ENCODE measurements at places on chromosomes 6 and 20.

DNA sequence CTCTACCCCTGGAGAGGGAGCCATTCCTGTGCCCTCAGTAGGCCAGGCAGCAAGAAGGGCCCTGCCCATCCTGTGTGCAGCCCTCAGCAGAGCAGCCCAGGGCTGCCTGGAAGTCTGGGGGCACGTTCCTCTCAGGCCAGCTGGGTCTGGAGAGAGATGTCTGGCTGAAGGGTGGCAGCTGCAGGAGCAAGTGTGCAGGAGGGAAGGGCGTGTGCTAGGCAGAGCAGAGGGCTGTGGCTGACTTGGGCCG, 62.7 kb downstream of the NOL4L start:
- no peak for DNase-seq

- DNase-seq, result no peak
Measured at GRCh38 chr20:1949347-1950100, 44.3 kb downstream of the PDYN start.

- no peak for DNase-seq
Measured at GRCh38 chr6:103107985-103108384, 1714.5 kb downstream of the GRIK2 start.

GRCh38 chr6:34334796-34335416, 57.6 kb downstream of the NUDT3 start:
- no peak for DNase-seq

DNA sequence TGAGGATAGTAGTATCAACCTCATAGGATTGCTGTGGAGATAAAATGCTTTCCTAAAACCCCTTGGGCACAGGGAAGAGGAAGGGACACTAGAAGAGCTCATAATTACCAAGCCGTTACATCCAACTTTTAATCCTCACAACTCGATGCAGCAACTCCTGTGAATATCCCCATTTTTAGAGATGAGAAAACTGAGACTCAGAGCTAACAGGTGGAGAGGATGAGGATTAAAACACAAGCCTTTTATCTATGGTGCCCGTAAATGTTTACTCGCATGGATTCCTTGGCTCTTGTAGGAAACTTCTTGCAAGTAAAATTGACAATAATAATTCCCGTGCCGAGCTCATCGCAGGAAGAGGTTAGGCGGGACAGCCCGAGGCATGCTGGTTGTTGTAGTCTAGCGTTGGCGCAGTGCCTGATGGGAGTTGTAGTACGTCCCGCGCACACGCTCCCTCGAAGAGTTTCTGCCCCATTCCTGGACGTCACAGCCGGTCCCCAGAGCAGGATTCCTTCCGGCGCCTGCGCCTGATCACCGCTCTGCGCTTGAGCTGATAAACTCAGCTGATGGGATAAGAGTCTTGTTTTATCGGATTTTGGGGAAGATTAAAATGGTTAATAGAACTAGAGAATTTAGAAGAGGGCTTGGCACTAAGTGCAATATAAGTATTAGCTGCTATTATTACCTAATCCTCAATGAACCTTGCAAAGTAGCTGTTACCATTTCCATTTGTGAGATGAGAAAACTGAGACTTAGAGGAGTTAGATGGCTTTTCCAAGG, 2.8 kb upstream of the UBE2V1 start:
- DNase-seq, result peak; percentile 94

DNA sequence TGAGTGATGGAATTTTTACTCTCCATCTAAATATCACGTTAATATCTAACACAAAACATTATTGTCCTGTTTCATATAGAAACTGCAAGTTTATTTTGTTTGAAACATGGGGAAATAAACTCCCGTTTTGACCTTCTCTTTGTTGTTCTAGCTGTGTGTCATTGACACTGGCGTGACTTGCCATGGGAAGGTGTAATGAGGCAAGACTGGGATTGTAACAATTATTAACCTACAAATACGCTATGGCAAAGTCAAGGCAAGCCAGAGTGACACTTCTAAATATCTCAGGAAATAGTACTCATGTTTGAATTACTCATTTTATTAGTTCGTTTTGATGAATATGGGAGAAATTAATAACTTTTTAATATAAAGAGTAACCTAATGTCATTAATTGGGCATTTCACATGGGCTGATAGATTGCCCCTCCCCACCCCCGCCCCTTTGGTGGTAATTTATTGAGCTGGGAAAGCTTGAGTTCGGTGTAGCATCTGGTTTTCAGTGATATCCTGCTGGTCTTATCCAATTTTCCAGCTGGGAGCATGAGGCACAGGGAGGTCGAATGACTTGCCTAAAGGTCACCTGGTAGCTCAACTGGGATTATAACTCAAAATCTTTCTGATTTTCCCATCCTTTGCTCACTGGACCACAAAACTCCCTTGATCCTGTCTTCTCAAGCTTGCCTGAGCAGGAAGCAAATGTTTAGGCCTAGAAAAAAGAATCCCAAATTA, 380.6 kb upstream of the JAG1 start:
- no peak for DNase-seq

DNA sequence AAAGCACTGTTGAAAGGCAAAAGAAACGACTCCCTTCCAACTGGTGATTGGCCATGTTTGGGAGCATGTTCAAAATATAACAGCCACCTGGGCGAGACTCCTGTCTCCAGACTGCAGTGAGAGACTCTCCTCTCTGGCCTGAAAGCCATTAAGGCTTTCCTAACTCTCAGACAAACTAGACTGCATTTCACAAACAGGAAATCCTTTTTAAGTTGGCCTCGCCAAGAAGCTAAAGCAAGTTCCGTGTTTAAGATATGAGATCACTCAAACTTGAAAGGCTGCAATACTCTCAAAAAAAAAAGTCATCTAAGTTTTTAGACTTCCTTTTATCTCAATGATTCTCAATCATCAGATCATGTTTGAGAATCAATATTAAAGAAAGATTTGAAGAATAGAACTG, 117.0 kb downstream of the TFAP2A start:
- peak; percentile 94 for DNase-seq

Measured in AML-193 (cell line).